ENCODE measurements at places on chromosomes 12 and 14.

GRCh38 chr14:61678975-61679374 lies 16.3 kb upstream of the HIF1A start:
- DNase-seq: no peak

DNA sequence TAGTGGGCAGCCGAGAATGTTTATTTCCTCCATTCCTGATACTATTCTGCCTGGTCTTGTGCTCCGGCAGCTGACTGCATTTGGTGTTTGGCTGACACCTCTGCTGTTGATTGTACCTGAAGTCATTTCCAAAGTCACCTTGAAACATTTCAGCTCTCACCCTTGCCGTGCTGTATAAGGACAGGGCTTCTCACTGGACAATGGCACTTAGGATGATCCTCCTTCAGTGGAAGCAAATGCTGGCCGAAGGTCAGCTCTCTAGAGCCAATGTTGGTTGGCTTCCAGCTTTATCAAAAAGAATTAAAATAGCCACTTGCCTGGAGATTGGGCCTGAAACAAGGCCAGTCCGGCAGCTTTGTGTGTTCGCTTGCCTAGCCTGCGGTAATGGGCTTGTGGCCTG lies 44.0 kb downstream of the ACACB start:
- DNase-seq: no peak

DNA sequence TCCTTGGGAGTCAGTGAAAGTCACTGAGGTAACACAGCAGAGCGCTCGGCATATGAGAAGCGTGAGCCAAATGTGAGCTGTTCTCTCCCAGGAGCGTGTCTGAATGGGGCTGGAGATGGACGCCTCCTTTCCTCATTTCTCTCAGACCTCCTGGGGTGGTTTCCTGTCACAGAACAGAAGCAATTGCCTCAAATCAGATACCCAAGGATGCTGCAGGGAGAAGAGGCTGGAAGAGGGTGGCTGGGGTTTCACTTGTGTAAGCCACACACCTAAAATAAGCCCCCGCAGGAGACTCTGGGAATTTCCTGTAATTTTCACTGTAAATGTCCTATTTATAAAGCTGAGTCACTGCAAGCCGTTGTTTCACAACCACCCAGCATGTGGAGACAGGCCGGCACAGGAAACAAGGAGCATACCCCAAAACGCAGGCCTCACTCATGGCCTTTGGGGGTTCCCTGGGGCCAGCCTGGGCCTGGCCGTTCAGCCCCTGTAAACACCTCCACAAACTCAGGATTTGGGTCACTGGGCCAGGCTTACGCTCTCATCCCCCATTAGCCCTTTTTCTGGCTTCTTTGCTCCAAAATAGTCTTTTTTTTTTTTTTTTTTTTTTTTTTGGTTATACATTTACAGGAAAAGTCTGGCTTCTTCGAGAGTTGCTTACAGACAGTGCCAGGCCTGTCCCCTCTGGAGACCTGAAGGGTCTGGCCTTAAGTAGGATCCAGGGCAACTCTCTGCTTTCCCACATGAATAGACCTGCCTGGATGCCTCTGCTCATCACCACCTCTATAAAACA lies 55.3 kb downstream of the VCPKMT start:
- peak; percentile 74 for DNase-seq

DNA sequence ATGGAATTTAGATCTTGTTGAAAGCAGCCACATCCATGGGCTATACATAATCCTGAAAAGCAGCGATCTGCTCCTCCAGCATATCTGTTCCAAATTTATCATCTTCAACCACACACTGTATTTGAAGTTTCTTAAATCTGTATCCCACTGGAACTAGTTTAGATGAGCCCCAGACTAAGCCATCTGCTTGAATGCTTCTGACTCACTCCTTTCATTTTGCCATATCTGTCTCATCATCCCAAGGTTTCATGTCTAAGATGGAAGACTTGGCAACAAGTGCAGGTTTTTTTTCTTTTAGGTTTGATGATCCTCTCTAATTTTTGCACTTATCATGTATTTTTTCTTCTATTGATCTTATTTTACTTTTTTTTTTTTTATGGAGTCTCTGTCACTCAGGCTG lies 54.4 kb upstream of the TMEM263 start:
- no peak for DNase-seq

GRCh38 chr14:71001742-71002141 lies 94.5 kb downstream of the PCNX1 start:
- no peak for DNase-seq

DNA sequence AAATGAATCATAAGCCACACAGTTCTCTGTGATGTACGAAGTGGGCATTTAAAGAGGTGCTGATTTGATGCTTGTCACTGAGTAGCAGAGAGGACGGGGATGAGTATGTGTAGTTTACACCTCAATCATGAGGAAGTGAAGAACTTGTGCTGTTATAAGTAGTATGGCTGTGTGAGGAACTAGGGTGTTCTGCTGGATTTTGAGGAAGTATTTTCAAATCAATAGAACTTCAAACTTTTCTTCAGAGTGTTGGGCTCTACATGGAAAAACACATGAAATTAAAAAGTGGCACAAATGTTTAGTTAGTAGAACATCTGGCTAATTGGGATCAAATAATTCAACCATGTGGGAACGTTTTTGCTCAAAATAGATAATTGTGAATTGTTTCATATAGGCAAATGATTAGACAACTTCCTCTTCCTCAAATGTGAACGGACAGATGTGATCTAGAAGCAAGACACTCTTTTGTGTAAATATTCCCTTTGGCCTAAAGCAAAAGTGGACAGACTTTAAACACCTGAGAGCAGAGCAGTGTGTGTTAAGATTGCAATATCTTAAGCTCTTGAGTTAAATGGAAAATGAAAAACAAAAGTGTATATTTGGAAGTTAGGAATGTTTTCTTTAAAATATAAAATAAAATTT lies 168.5 kb downstream of the NAV3 start:
- DNase-seq: no peak

DNA sequence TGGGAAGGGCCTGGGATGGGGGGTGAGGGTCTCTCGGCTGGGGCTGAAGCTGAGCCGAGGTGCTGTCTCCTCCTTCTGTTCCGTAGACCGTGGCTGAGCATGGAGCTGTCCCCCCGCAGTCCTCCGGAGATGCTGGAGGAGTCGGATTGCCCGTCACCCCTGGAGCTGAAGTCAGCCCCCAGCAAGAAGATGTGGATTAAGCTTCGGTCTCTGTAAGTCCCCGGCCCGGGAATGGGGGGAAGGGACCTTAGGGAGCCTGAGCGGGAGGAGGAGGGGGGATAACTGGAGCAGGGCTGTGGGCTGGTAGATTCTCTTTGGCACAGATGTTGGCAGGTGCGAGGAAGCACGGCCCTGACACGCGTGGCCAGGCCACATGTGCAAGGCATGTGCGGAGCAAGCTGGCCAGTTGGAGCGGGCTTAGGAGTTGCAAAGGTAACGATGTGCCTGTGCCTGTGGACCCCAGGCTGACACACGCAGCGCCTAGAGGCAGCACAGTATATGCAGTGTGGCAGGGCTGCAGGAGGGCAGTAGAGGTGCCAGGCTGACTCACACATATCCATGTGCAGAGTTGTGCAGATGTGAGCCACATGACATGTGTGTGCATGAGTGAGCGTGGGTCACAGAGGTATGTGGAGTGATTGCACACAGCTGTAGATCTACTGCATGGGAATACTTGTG lies 512 bp downstream of the PDE1B start:
- peak; percentile 72 for DNase-seq

- no peak for DNase-seq
Observed at GRCh38 chr14:49019467-49020115, 566.6 kb downstream of the RPS29 start.

DNA sequence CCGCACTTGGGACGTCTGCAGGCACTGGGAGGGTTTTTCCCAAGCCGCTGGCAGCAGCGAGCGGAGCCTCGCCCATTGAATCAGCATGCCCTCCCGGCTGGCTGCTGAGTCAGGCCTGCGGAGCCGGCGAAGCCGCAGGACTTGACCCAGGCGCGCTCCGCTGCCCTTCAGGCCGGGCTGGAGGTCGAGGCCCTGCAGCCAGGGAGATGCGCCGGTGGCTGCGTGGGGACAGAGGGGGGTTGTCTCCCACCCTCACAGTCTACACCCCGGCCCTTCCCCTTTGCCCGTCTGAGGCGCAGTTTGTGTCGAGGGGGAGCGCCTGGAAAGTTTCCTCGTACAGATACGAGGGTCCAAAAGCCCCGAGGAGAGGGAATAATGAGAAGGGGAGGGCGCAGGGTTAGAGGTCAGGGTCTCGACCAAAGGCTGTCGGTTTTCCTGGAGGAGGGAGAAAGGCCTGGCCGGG lies 759 bp upstream of the KLC1 start:
- peak; percentile 61 for DNase-seq

GRCh38 chr12:116137318-116137717 lies 140.2 kb downstream of the MED13L start:
- DNase-seq: no peak

GRCh38 chr14:23620177-23620702 lies 15.9 kb upstream of the DHRS2 start:
- DNase-seq: no peak

GRCh38 chr14:53999061-53999488 lies 42.5 kb upstream of the BMP4 start:
- DNase-seq: no peak

GRCh38 chr14:35113308-35113950 lies 8.4 kb downstream of the PPP2R3C start:
- DNase-seq: no peak

DNA sequence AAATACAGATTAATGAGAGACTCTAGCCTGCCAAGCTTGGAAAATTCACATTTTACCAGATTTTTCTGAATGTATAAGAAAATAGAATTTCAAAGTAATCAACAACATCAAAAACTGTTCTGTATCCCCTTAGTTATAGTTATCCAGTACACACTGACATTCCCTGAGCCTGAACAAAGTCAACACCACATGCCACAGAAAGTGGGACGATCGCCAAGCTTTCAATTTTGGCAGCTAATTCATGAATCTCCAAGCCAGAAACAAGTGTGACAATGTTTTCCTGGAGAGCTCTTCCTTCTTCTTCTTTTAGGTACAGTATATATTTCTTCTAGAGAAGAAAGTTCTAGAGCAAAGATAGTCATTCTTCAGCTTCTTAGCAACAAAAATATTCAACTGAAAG lies 290.2 kb downstream of the PRKD1 start:
- no peak for DNase-seq

GRCh38 chr12:4278329-4279197 lies 5.0 kb downstream of the CCND2 start:
- DNase-seq: no peak

- DNase-seq: peak; percentile 67
Observed at GRCh38 chr14:89466484-89466883, 49.5 kb upstream of the FOXN3 start.

GRCh38 chr14:101858791-101859537 lies 97.5 kb downstream of the PPP2R5C start:
- peak; percentile 52 for DNase-seq

All from activated CD8-positive, alpha-beta memory T cell treated with anti-CD3 and anti-CD28 coated beads, Interleukin-2, amount 50 U/mL, for 48 hours (primary cell).